Keratinocyte (primary cell): ENCODE measurements at places on chromosomes 11 and 22.

DNA sequence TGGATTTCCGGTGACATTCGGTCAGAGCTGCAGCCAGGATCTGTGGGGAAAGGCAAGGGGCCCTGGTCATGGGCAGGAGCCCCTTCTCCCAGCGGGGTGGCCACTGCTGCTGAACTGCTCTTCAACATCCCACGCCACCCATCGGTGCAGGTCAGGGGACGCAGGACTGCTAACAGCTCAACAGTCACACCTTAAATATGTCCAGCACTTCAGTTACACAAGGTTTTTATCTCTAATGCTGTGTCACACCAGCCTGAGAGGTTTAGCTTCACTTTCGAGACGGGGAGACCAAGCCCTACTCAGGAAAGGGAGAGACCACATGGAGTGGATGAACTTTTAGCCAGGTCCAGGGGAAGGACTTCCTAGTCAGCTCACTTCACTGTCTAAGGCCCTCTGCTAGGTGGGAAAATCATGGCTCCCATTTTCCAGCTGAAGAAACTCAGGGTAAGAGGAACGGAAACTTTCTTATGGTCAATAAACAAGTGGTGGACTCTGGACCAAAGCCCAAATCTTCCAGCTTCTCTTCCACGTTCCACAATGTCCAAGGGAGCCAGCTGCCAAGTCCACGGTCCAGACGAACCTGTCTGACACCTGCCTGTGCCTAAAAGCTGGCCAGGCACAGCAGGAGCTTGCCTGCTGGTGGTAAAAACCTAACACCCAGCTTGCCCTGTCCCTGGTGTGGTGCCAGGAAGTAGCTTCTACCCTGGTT lies 21.0 kb upstream of the CHADL start:
- DNase-seq: no peak

DNA sequence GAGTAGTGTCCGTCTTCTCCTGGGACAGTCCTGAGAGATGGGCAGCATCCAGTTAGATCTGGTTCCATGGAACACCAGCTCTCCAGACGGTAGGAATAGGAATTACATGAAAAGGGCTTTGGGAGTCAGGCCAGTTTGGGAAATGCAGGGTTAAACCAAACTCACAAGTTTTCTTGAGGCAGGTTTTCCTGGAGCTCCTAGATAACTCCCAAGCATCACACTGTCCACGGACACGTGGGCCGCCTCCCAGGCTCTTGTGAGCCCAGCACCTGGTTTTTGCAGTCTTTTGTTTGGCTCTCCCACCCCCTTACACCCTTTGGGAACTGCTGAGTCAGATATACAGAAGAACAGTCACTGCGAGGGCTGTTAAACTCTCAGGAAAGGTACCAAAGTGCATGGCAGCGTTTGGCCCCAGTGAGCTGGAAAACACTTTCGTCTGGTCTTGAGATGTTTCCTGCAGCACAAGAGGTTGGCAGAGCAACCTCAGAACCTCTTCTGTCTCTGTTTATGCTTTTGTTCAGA lies 90.0 kb downstream of the BCR start:
- no peak for DNase-seq

- DNase-seq: no peak
Measured at GRCh38 chr11:47983464-47984397, 3.4 kb downstream of the PTPRJ start.

DNA sequence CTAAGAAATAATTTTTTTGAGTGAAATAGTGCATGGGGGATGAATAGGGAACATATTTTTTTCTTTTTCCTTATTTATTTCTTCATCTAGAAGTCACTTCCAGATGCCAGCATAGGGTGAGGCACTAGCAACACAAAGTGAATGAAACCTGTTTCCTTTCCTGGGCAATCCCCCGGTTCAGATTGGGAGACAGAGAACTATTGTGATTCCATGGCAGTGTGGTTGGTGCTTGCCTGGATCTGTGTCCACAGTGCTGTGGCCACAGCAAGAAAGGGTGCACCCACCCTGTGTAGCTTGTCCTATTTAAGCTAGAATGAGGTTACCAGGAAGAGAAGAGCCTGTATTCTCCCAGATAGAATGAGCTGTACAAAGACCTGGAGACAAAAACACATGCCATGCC lies 57.6 kb downstream of the SLC5A1 start:
- no peak for DNase-seq

DNA sequence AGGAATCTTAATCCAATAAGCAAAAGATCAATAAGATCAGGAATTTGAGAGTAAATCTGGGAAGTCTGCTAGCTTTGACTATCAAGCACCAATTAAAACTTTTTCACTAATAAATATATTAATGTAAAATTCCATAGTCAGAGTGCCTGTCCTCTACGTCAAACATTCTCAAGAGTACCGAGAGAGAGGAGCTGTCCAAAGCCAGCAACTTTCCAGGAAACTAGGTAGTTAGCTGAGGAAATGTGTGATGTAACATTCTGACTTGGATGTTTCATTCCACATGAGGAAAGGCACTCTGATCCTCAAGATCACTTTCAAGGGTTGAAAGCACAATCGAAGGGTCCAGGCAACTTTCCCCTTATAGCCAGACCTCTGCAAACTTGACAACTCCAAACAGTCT lies 113.2 kb downstream of the STK33 start:
- no peak for DNase-seq

GRCh38 chr11:48063424-48063978 lies 83.1 kb downstream of the PTPRJ start:
- no peak for DNase-seq

GRCh38 chr11:6755953-6756347 lies 15.8 kb downstream of the OR2AG2 start:
- no peak for DNase-seq

DNA sequence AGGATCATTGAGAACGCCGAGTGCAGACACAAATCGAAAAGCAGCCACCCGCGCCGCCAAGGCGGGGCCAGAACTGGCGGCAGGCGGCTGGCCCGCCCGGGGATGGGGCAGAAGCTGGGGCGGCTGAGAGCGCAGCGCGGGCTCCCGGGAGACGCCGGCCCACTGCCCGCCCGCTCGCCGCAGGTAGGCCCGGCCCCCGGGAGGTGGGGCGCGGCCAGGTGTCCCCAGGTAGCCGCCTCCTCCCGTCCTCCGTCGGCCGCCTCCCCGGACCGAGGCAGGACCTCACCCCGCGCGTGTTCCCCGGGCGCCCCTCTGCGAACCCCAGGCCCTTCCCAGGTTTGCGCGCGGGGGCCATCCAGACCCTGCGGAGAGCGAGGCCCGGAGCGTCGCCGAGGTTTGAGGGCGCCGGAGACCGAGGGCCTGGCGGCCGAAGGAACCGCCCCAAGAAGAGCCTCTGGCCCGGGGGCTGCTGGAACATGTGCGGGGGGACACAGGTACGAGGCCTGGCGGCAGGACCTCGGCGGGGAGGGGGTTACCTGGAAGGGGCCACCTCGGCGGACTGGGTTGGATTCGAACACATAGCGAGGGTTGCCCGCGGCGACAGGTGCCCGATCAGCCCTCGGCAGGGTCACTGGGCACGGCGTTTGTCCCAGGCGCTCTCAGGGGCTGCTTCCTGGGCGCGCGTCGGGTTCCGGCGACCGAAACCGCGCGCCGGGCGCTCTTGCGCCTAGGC lies at the start of gene PRRG4:
TSS of gene PRRG4 (plus strand) at position 248 of the 733 bp plus-strand sequence. CDS start 603 bp downstream, outside the sequence.
- DNase-seq: no peak

GRCh38 chr11:23112987-23113886 lies 253.0 kb upstream of the CCDC179 start:
- no peak for DNase-seq

DNA sequence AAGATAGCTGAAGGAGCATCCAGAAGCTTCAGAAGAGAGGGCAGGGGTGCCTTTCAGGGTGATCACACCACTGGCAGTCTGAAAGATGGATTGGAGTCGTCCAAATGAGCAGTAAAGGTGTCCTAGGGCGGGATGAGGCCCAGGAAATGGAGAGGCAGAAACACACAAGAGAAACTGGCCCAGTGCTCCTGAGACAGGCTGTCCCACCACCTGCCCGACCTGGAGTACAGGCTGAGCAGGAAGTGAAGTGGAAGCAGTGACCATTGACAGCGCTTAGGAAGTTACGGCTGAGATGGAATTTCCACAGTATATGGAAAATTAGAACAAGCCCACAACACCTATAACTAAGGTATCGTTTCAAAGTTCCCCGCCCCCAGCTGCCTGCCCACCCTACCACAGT lies 16.1 kb downstream of the EIF3F start:
- no peak for DNase-seq

DNA sequence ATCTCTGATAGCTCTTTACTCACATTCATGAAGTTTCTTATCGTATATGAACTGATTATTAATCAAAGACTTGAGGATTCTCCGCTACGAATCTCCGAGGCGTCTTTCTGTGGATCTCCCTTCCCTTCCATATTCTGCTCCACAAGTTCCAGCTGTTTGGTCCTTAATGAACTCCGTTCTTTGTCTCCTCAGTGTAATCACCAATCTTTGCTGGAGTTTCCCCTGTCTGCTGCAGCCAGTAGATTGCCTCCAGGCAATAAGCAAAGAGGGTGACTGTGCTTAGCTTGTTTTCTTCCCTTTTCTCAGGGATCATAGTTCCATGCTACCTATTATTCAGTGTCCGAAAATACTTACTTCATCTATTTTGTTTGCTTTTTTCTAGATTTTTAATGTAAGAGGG lies 169.6 kb upstream of the FOLH1 start:
- no peak for DNase-seq

DNA sequence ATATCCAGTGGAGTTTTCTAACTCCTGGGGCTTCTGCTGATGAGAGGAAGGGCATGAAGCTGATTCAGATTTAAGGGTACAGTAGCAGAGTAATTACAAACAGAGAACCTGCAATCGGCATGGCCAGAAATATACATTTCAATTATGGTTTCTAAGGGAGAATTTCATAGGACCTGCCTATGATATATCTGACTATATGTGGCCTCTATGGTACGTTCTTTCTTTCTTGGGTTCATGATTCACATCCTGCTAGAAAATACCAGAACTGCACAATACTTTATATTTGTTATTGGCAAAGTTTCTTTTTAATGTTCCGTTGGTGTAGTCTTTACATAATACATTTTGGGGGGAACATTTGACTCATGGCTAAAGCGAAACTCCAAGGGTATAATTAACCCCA lies 63.1 kb upstream of the TTC12 start:
- DNase-seq: no peak

GRCh38 chr22:30121960-30122359 lies 41.7 kb downstream of the HORMAD2 start:
- no peak for DNase-seq

DNA sequence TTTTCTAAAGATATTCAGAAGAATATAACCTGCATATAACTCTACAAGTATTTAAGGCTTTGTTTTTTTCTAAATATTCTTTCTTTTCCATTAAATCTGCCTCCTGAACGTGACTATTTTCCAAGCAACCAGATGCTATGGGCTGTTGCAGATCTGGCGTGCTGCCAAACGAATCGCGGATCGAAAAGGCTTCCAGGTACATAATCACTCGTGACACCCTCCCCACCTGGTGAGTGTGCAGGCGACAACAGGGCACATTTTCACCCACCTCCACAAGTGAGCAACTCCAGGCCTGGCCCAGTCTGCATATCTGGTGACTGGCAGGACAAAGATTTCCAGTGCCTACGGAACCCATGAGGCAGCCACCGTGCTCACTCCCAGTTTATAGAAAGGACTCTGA lies 660.1 kb downstream of the OPCML start:
- DNase-seq: no peak

GRCh38 chr11:1727096-1727690 lies 23.2 kb downstream of the IFITM10 start:
- DNase-seq: no peak

DNA sequence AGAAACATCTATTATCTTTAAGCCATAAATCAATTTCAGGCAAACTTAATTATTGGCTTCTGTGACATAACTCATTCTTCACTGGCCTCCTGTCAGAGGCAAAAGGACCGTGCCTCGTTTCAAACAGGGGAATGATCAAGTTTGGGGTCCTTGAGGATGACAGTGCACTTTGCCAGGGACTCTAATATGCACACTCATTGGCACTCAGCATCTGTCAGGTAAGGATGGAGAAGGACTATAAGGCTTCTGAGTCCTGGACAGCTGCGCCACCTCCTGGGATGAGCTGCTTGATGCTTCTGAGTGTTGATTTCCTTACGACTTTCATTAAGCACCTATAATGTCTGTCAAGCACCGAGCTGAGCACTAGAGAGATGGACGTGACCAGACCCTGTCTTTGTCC lies 20.2 kb downstream of the BPIFC start:
- no peak for DNase-seq

DNA sequence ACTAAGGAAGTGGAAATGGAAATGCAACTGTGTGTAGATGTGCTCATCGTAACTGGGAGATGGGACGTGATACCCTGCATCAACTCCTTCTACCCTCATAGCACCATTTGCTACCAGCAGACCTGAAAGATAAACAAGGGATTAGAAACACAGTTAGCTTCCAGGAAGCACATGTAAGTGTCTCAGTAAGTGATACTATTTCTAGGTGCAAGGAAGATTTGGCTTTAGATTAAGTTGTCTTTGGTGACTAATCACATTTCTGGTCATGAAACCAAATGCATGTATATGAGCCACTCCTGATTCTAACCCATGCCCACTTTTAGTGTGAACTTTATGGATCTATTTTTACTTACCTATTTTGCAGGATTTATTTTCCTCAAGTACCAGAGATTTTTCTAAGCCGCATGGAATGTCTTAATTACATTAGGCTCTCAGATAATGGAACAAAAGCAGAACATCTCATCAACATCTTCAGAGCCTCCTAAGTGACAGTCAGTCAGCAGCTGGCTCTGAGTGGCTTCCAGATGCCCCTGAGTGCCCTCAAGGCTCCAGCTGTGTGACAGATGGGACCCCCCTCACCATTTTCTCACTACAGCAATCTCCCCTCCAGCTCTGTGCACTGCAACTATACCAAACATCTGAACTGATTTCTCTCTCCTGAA lies 21.2 kb downstream of the SLC5A12 start:
- no peak for DNase-seq

GRCh38 chr11:3655547-3655946 lies 10.6 kb downstream of the ART1 start:
- DNase-seq: no peak

DNA sequence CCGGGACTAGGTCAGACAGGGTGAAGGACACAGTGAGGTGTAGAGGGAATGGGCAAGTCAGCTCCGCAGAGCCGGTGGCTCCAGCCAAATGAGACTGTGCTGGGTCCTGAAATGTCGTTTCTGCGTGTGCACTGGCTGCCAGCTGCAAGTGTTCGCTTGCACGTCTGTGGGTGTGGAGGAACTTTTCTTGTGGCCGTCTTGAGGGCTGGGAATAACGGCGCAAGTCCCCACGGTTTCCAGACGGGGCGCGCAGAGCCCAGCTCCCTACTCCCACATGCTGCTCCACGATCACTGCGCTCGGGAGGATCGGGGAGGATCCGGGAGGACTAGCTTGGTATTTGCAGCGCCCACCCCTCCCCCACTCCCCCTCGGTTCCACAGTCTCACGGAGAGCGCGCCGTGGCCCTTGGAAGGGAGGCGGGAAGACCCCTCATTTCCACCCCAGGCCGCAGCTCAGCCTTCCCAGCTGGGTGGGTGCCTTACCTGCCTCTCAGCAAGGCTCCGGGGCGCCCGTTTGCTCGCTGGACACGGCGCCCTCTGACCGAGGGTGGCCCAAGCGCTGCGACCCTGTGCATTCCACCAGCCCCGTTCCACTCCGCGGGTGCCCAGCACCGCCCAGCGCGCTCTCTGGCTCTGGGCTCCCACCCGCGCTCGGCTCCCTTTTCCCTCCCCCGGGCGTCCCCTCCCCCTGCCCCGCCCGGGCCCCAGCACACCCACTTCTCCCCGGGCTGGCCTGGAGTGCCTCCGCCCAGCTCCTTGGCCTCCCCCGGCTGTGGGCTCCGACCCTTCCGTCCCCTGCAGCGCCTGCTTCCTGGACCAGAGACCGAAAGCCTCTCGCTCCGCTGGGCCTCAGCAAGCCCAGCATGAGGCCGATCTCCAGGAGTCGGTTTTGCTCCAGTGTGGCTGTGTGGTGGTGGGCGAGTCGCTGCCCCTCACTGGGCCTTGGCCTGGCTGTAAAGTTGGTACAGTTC lies at the start of gene KCNE3:
TSS of gene KCNE3 (minus strand) at position 634 of the 970 bp plus-strand sequence. CDS start 9,986 bp downstream, outside the sequence.
- DNase-seq: no peak
